ENCODE measurements at places on chromosomes 16 and 17.

DNA sequence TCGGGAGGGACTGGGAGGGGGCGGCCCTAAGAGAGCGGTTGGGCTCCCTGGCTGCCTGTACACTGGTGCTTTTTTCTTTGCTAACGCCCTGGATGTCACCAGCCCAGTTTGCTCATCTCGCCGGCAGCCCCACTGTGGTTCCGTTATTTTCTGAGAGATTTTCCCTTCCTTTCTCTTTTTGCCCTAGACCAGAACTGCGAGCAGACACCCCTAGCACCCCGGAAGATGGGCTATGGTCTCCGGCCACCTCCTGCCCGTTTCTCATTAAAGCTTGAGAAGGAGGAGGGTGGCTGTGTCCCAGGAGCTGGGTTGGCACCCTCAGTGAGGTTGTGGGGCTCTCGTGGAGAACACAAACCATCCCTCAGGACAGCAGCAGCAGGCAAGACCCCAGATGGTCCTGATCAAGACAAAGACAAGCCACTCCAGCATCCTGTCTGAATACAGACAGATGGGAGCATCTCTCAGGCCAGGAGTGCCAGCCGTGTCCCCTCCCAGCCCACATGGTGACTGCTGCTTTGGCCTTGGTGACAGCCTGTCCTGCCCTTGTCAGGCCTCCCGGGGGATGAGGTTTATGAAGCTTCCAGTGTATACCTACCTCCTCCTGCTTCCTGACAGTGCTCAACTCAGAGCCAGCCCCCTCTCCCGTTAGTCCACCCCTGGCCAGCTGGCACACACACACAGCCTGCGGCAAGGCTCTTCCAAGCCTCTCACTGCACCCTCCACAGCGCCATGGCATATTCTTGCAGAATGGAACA lies 77.2 kb downstream of the KCNJ12 start:
- no peak overlapping the region for H3K4me3 ChIP-seq
- no peaks in the 10 kb centered on the region for H3K36me3 ChIP-seq
- DNase-seq: no peak
- no peak overlapping the region for H3K27ac ChIP-seq

DNA sequence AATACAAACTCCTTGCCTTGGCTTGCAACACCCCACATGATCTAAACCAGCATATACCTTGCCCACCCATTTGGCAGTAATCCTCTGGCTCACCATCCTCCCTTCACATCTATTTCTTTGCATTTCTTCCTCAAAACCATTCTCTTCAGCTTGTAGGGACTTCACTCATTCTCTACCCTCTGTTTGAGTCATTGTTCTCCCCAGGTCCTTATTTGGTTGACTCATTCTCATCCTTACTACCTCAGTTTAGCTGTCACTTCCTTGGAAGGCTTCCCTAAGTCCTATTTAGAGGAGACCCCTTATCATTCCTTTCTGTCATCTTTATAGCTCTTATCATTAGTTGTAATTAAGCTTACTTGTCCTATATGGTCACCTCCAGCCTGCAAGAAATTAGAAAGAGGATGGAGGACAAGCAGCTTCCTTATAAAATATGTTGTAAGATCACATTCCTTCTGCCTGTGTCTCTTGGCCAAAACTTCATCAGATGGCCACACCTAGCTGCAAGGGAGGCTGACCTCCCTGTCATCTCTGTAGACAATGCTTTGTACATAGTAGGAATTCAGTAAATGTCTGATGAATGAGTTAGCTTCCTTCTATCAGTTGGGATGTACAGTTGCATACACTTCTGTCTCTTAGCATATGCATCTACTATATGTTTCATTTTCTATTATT lies 1.7 kb downstream of the TTC19 start:
- peaks cover 73% of the 10 kb centered on the region for H3K36me3 ChIP-seq
- peaks cover 34% of the 10 kb centered on the region for H3K4me1 ChIP-seq
- peak overlapping the region; percentile 69 for H3K4me3 ChIP-seq
- DNase-seq: no peak
- peak overlapping the region; percentile 94 for H3K27ac ChIP-seq

GRCh38 chr16:11526655-11527350 lies 59.9 kb downstream of the LITAF start:
- no peaks in the 10 kb centered on the region for H3K4me1 ChIP-seq
- no peak for DNase-seq
- no peak overlapping the region for H3K4me3 ChIP-seq
- no peaks in the 10 kb centered on the region for H3K27me3 ChIP-seq
- H3K36me3 ChIP-seq: peaks cover 1% of the 10 kb centered on the region
- no peak overlapping the region for H3K27ac ChIP-seq

DNA sequence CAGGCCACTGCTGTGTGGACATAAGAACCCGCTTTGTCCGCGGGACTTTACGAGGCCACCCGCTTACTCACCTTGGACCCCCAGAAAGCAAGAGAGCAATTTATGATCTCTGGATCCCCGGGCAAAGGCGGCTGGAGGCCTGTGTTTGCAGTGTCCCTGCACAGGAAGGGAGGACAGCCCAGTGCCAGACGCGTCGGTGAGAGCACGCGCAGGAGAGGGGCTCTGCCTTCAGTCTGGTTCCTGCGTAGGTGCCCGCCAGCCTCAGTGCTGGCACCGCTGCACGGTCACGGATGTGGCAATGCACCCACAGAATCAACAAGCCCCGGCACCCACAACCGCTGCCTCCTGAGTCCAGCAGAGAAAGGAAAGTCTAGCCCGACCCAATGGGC lies 248.4 kb downstream of the C16orf95 start:
- no peaks in the 10 kb centered on the region for H3K4me1 ChIP-seq
- H3K27me3 ChIP-seq: peaks cover 41% of the 10 kb centered on the region

GRCh38 chr17:10799407-10799806 lies 4.5 kb downstream of the TMEM238L start:
- DNase-seq: no peak
- H3K4me3 ChIP-seq: no peak overlapping the region
- peaks cover 21% of the 10 kb centered on the region for H3K27me3 ChIP-seq

GRCh38 chr17:38428112-38428642 lies at the start of gene ARHGAP23:
Gene ARHGAP23 (plus strand): TSS chr17:38428464. CDS start chr17:38428486, 22 bp downstream.
- H3K36me3 ChIP-seq: peaks cover 4% of the 10 kb centered on the region
- peaks cover 34% of the 10 kb centered on the region for H3K27me3 ChIP-seq
- peaks cover 7% of the 10 kb centered on the region for H3K4me1 ChIP-seq
- no peak within 1 kb of the TSS for H3K27ac ChIP-seq
- H3K4me3 ChIP-seq: peak within 1 kb of the TSS; percentile 75
- peak; percentile 12 for DNase-seq

DNA sequence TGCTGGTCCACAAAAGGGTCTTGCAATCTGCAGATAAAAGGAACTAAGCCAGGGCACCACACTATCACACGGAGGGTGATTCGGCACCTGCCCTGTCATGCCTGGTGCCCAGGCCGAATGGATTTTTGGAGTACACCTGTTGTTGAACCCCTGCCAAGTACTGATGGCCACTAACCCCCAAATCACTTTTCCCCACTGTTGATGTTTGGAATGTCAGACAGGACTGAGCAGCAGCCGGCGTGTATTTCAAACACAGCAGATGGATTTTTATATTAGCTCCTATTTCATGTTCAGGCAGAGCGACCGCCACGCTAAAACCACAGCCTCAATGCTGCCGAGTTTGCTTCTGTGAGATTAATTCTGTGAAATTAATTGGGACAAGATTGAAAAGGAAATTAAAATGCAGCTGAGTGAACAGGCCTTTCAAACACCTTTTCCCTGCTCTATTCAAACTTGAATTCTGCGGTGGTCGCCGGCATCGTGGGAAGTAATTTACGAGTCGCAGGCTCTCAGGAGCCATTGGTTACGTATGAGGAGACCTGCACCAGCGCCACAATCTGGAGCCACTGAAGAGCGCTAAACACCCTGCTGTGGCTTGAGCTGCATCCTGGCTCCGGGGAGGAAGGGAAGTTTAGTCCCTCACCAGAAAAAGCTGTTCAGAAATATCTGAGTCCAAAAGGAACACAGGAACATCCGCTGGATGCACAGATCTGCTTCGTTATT lies 48.5 kb downstream of the SNX11 start:
- no peak for DNase-seq
- H3K27me3 ChIP-seq: no peaks in the 10 kb centered on the region
- H3K27ac ChIP-seq: no peak overlapping the region
- peaks cover 69% of the 10 kb centered on the region for H3K36me3 ChIP-seq
- H3K4me1 ChIP-seq: no peaks in the 10 kb centered on the region

GRCh38 chr17:48465884-48466283 lies 35.9 kb upstream of the SKAP1 start:
- no peaks in the 10 kb centered on the region for H3K27me3 ChIP-seq
- no peak for DNase-seq
- H3K4me3 ChIP-seq: no peak overlapping the region
- H3K36me3 ChIP-seq: no peaks in the 10 kb centered on the region

- H3K27ac ChIP-seq: peak overlapping the region; percentile 90
- H3K36me3 ChIP-seq: peaks cover 19% of the 10 kb centered on the region
- H3K27me3 ChIP-seq: no peaks in the 10 kb centered on the region
- H3K4me3 ChIP-seq: peak overlapping the region; percentile 95
Measured at GRCh38 chr16:528111-529011, 849 bp downstream of the CAPN15 start.

DNA sequence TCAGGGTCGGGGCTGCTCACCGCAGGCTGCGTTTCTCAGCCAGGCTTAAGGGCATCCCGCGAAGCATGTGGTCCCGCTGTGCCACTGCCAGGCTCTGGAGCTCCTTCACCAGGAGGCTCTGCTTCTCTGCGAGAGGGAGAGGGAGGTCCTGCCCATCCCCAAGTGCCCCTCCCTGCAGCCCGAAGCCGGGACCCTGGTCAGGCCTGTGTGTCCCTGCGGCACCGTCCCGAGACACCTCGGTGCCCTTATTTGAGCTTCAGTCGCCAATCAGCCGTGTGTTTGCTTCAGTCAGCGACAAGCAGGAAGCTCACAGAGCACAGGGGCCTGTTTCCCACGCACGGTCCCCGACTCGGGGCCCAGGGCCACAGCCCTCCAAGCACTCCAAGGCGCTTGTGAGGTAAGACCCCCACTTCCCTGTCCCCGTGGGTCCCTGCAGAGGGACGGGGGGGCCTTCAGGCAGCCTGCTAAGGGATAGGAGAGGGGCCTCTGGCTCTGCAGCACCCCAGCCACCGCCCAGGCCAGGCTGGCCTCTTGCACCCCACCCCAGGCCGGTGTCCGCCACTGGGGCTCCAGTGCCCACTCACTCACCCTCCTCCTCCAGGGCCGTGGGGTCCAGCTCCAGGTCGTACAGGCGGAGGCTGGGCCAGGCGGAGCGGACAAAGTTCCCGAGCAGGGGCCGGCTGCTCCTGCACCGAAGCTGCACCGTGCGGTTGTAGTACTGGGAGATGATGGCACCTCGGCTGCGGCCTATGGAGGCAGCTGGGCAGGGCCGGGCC lies 3.2 kb downstream of the TMC6 start:
- peaks cover 68% of the 10 kb centered on the region for H3K4me1 ChIP-seq
- DNase-seq: no peak
- peak overlapping the region; percentile 100 for H3K4me3 ChIP-seq
- no peaks in the 10 kb centered on the region for H3K27me3 ChIP-seq

DNA sequence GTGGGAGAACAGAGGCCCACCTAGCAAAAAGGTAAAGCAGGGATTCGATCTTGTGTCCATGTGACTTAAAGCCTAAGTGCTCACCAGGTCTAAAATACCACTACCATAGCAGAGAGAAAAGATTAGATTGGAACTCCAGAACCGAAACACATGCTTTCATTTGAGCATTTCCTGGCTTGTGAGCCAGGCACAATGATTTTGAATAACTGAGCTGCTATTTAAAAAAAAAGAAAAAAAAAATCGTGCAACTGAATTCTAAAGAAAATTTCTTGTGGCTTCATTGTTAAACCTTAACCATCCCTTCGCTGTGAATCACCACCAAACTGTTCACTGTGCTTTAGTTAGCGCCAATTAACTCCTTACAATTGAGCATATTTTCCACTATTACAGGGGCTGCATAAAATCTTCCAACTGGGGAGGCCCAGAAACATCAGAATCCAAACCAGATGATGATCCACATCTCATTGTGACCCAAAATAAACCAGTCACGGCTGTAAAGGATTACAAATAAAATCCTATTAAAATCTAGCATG lies 366.4 kb upstream of the ERCC4 start:
- no peaks in the 10 kb centered on the region for H3K4me1 ChIP-seq
- H3K27ac ChIP-seq: no peak overlapping the region
- H3K4me3 ChIP-seq: no peak overlapping the region
- H3K36me3 ChIP-seq: no peaks in the 10 kb centered on the region

DNA sequence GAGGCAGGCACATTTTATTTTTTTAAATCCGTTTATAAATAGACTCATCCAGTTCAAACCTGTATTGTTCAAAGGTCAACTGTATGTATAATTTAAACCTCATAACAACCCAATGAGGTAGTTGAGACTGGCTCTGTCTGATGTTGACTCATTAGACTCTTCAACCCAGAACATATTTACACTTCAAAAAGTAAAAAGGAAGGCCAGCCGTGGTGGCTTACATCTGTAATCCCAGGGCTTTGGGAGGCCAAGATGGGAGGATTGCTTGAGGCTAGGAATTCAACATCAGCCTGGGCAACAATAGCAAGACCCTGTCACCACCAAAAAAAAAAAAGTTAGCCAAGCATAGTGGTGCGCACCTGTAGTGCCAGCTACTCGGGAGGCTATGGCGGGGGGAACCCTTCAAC lies 32.5 kb upstream of the DHRS7B start:
- no peak overlapping the region for H3K27ac ChIP-seq
- peaks cover 7% of the 10 kb centered on the region for H3K4me1 ChIP-seq
- no peaks in the 10 kb centered on the region for H3K27me3 ChIP-seq
- DNase-seq: no peak
- peaks cover 10% of the 10 kb centered on the region for H3K36me3 ChIP-seq

DNA sequence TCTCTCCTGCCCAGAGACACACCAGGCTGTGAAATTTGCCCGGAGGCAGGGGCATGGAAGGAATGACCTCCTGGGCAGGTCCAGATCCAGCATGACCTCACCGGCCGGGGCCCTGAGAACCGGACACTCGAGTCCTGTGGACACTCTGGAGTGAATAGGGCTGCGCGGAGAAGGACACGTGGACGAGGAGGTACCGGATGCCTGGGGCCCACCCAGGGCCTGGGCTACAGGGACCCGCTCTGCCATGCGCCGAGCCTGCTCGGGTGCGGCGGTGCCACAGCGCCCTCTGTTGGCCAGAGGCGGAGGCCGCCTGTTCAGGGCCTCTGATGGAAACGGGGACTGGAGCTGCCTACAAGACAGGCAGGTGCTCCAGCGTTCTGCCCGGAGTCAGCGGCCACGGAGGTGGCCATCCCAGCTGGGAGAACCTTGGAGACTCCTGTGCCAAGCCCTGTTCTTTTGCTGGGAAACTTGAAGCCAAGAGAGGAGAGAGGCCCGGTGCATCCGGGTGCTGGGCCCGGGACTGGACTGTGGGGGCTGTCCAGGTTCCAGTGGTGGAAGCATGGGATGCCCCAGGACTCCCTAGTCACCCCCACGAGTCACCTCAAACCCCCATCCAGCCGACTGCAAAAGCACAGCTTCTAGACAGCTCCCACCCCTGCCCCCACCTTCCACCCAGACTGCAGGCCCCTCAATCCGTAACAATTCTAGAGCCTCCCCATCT lies 19.3 kb upstream of the NXPH3 start:
- H3K27me3 ChIP-seq: peaks cover 9% of the 10 kb centered on the region
- H3K27ac ChIP-seq: no peak overlapping the region
- peak; percentile 86 for DNase-seq

GRCh38 chr16:30372038-30372712 lies 1.9 kb upstream of the TBC1D10B start:
- H3K36me3 ChIP-seq: peaks cover 8% of the 10 kb centered on the region
- H3K4me1 ChIP-seq: peaks cover 37% of the 10 kb centered on the region
- H3K27me3 ChIP-seq: no peaks in the 10 kb centered on the region

Data from effector memory CD8-positive, alpha-beta T cell (primary cell).